Stimulated activated CD4-positive, alpha-beta T cell treated with anti-CD3 and anti-CD28 coated beads, Interleukin-1b, Interleukin-23, amount 100 ng/mL, for 24 hours (primary cell): ENCODE measurements at places on chromosomes 7 and 10.

GRCh38 chr10:61278556-61278955, 174.6 kb downstream of the TMEM26 start:
- no peak for DNase-seq

GRCh38 chr10:117492504-117492903, 50.0 kb upstream of the EMX2 start:
- no peak for DNase-seq

DNA sequence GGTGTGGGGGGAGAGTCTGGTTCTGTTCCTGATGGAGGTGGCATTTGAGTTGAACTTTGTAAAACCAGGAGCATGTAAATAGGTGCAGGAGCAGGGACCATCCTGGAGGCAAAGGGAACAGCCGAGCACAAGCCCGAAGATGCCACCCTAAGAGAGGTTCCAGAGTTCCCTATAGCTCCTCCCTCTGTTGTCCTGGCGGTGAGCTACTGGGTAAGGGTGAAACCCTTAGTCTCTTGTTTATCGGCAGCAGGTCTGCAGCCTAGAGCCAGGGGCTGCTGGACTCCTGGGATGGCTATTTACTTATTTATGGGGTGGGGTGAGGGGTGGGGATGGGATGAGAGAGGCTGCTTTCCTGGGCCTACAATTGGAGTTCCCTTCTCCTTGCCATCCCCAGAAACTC, 6.5 kb upstream of the LBX1 start:
- DNase-seq: no peak

- peak; percentile 76 for DNase-seq
These were observed 112.7 kb downstream of the SLIT1 start for GRCh38 chr10:97072851-97073665.

DNA sequence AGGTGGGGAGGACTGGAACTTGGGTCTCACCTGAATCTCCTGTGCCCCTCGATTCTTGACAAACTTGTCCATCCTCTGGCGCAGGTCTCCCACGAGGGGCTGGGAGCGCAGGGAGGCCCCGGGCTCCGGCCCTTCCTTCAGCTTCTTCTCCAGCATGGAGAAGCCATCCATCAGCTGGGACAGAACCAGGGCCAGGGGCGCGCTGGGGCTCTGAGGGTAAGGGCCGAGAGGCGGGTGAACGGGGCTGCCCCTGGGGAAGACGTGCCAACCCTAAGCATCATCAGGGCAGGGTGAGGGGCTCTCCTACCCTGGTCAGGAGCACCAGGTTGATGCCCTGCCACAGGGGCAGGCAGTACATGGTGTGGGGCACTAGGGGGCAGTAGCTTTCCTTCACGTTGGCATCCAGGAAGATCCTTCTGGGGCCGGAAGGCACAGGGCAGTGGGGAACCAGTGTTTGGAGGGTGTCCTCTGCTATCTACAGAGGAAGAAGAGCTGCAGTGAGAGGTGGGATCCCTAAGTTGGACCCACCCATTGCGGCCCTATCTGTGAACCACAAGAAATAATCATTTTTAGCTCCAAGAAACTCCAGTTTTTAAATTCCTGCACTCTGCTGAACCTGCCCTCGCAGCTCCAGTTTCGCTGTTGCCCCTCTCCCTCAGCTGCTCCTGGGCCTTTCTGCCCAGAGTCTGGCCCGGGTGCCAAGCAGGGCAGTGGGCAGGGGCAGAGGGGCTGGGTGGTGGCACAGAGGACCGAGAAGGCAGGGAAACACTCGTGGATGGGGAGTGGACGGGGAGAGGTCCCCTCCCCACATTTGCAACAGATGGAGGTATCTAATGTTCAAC, 10.8 kb upstream of the PYROXD2 start:
- DNase-seq: no peak

DNA sequence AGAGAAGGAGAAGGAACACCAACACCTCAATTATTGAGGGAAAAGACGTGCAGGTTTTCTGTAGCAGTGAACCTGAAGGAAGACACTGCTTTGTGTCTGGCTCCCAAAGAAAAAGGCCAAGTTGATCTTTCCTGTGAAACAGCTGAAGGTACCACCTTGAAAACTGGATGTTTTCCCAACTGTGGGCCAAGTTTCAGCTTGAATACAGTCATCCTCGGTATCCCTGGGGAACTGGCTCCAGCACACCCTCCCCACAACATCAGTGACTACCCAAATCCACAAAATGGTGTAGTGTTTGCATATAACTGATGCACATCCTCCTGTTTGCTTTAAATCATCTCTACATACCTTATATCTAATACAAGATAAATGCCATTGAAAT, 297.0 kb upstream of the PITRM1 start:
- no peak for DNase-seq

DNA sequence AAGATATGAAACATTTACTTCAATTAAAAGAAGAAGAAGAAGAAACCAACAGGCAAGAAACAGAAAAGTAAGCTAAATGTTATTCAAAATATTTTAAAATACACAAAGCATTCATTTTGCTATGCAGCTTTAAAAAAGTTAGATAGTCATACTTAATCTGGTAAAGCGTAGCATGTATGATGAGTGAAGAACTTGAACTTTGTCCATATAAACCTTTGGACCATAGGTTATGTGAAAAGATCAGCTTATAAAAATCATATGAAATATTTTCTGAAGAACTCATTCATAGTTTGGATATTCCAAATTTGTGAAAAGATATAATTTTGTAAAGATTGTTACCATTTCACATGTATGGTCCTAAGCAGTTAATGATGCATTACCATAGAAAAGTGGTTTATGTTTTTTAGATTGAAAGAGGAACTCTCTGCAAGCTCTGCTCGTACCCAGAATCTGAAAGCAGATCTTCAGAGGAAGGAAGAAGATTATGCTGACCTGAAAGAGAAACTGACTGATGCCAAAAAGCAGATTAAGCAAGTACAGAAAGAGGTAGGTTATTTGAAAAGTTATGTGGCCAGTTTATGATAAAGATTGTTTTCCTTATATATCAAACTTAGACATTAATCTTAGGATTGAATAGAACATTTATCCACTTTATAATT, 37.3 kb downstream of the KIF20B start:
- no peak for DNase-seq

DNA sequence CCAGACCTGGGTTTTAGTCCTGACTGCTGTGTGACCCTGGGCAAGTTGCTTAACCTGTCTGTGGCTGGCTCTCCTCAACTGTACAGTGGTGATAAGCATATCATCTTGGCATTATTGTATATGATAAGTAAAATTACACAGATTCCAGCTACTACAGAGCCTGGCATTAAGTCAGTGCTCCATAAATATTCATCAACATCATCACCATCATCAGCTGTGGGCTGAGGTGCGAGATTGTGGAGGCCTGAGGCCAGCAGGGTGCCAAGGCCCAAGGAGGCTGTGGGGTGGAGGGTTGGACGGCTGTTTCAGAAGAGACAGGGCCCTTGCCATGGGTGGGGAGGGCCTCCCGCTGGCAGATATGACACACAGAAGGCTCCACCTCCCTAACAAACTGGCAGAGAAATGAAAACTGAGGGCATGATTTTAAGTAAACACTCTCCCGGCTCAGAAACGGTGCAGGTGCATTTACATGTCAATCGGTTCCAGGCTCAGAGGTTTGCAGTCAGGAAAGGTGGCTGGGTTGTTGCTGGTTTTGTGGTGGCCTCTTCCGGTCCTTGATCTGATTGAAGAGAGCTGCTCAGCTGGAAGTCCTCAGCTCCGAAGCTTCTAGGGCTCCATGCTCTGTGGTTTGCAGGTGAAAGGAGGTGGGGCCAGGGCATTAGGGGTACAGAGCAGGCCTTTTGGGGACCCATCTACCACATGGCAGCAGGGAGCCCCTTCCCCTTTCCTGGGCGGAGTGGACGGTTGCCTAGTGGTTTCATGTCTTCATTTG, 10.2 kb downstream of the CRYGN start:
- DNase-seq: no peak

DNA sequence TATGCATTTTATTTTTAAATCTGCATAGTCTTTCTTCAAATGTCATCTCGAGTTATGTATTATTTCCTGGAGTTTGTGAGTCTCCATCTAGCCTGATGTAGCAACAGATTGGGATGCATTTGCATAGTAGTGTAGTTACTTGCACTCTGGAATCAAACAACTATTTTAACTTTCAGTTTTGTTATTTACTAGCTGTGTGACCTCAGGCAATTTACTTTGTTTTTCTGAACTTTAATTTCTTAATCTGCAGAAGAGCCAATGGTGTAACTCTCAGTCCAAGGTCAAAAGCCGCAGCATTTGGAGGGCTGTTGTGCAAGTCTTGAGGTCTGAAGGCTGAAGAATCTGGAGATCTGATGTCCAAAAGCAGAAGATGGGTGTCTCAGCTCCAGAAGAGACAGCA, 175.8 kb upstream of the SORCS1 start:
- DNase-seq: no peak

DNA sequence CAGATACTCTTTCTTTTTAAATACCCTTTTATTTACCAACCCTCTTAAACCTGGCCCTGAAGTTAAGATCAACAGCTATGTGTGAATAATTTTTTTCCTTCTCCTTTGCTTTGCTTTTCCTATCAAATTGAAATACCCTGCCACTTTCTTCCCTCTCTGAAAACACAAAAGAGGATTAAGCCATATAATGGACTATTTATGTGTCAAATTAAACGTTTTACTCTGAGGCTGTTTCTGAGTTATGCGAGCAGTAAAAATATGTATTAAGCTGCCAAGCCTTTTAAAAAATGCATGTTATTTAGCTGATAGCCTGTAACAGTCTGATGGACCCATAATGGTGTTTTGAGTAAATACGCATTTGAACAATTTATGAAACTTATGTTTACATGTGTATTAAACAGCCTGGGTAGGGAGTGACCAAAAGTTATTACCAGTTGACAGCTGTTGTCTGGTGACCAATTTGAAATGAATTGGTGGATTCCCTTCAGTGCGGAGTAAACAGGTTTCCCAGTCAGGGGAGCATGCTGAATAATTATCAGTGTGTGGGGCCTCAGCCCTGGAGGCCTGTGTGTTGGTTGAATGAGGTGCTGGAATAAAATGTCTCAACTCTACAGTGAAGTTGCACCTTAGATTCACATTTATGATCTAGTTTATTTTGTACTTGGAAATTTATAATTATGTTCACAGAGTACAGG, 89.6 kb downstream of the AUTS2 start:
- DNase-seq: no peak

DNA sequence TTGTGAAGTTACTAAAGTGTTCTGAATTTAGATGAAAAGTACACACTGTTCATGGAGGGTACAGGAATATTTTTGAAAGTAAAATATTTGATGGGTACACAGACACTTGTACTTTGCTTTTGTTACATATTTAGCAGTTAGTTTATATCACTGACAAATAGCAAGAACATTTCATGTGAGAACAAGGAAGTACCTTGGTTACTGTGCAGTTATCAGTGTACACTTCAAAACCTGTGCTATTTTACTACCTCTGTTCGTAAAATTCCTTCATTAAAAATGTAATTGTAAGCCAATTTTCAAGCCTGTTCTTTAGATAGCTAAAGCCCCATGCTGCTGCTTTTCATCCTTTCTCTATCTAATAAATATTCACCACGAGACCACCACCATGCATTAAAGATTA, 39.8 kb upstream of the WASL start:
- no peak for DNase-seq

- no peak for DNase-seq
These were observed 143.5 kb upstream of the TRIM24 start for GRCh38 chr7:138316421-138317043.

DNA sequence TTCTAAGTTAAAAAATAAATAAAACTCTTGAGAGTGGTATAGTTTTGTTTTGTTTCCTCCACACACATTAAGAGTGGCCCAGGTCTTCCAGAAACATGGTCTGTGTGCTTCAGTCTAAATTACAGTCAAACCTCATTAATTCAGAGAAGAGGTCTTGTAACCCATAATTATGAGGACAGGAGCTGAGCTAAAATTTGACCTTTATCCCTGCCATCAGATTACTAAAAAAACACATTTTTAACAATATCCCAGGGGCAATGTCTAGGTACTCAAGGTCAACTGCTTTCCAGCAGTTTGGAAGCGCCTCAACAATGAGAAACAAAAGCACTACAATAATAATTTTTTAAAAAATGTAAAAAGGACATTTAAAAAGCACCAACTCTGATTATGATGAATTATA, 184.1 kb upstream of the PFKP start:
- no peak for DNase-seq

DNA sequence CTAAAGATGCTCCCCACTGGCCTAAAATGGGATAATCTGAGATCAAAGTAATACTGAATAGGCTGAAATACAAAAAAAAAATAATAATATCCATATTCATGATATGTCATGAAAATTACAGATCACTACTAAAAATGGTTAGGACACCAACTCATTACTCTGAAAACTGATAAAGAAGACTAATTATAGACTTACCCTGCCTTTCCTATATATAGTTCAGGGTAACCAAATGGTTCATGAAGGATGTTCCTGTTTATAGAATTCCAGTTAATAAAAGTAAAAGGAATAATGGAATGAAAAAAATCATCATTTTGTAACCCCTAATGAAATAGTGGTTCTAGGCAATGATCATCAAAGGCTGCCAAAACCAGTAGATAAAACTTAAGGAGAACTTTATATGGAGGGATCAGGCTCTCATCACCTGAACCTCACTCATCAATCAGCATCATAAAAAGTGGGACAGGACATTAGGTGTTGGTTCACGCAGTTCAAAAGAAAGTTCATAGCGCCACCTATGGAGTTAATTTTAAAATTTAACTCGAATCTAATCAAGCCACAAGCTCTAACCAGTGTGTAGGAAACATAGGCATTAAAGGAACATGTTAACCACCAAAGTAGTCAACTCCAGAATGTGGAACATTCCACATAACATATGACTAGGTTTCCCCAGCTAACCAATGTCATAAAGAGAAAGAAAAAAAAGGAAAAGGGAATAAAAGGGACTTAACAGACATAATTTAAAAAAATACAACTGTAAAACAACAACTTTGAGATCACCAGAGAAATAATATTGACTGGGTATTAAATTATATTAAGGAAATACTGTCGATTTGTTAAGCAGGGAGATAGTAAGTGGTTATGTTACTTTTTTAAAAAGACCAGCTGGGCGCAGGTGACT, 35.7 kb downstream of the P4HA1 start:
- no peak for DNase-seq

GRCh38 chr7:14850039-14850438, 52.5 kb downstream of the DGKB start:
- no peak for DNase-seq

DNA sequence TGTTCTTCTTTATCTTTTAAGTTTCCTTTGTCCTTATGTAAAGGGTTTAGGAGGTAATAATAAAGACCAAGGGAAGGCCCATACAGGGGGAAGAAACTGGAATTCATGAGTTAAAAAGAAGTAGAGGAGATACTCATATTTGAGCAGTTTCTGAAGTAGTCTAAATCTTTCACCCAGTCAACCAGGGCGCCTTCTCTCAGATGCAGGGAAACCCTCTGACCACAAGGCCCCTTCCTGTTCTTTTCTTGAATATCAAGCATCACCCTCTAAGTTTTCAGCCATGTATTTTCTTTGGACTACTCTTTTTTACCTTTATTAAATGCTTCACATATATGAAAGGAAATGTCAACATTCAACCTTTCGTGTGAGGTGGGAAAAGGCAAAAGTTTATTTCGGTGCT, 630.8 kb downstream of the SUGCT start:
- DNase-seq: no peak

GRCh38 chr7:30796105-30796869, 25.1 kb downstream of the MINDY4 start:
- no peak for DNase-seq
